ENCODE measurements at places on chromosomes 3 and 15. TPM values are rescaled to one million over a fixed set of nuclear protein-coding genes. Genes with fewer than 3 reads are reported as not detected.

GRCh38 chr15:39786447-39787056 lies 3.9 kb upstream of the FSIP1 start:
- DNase-seq: no peak

DNA sequence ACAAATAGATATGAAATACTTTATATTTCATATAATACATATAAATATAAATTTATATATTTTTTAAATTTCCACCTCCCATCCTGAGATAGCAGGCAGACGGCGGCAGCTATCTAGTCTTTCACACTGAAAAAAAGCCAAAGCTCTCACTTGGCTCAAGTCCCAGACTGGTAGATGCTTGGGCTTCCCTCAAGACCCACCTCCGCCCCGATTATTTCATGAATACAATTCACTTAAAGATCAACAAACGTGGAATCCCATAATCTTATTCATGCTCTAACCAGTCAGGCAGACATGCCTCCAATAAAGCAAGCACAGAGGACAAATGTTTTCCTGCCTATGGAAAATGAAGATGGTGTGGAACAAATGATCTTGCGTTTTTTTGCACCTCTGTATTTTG lies 275.9 kb upstream of the NR2F2 start:
- no peak for DNase-seq

DNA sequence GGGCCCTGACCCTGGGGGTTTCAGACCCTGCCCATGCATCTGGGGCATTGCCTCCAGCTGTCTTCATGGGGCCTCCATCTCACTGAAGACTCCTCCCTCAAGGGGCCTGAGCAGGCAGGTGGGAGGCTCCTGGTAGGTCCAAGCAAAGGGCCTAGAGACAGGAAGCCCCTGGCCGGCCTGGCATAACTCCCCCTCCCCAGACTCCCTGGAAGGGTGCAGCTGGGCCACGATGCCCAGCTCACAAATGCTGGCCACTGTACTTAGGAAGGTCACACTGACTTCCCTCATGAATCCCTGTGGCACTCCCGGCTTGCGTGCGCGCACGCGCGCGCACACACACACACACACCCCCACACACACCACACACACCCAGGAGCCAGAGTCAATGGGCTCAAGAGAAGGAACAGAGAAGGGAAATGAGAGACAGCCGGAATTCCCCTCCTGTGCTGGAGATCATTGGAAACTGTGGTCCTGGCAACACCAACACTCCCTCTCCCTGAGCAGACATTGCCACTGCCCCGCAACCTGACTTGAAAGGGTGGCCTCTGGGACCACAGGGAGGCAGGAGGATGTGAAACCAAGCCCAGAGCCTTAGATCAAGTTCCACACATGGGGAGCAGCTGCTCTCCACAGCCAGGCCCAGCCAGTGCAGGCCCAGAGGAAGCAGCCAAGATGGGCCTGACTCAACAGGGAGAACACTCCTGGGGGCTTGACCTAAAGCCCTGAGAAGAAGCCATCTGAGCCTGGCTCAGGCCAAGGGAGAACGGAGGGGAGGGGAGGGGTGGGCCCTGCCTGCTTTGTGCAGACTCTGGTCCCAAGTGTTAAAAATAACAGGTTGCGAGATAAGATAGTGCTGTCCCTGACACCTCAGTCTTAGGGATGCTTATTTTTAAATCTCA lies 69.7 kb downstream of the SCN5A start:
- DNase-seq: no peak

DNA sequence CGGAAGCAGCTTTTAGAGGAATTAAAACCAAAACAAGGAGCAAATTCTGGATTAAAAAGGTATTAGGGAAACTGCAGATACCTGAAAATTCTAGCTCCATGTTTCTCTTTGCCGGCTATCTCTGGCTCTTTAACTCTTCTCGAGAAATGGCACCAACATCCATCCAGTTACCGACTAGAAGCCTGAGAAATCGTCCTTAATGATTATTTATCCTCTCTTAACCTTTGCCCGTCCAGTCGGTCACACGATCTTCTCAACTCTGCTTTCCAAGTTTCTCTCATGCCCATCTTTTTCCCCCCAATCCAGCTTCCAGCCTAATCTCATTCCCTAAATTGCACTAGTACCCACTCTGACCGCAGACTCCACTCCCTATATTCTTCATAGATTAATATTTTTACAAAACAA lies 596 bp upstream of the SGO1 start:
- no peak for DNase-seq

- no peak for DNase-seq
Measured at GRCh38 chr3:27596334-27596841, 112.2 kb upstream of the SLC4A7 start.

GRCh38 chr15:72460402-72460801 lies 13.7 kb upstream of the ARIH1 start:
- no peak for DNase-seq

DNA sequence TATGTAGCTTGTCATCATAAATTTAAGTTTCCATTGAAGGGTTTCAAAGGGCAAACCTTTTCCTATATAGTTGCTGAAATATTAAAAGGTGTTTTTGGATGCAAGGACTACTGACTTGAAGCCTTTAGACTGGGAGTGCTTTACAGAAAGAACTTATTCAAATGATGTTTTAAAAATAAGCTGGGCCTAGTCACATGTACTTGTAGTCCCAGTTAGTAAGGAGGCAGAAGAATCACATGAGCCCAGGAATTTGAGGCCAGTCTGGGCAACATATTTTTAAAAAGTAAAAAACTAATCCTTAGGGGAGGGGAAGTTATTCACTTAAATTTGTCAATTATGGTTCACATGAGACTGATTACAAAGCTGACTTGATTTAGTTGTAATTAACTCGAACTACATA lies 65.0 kb downstream of the SMARCC1 start:
- DNase-seq: no peak

DNA sequence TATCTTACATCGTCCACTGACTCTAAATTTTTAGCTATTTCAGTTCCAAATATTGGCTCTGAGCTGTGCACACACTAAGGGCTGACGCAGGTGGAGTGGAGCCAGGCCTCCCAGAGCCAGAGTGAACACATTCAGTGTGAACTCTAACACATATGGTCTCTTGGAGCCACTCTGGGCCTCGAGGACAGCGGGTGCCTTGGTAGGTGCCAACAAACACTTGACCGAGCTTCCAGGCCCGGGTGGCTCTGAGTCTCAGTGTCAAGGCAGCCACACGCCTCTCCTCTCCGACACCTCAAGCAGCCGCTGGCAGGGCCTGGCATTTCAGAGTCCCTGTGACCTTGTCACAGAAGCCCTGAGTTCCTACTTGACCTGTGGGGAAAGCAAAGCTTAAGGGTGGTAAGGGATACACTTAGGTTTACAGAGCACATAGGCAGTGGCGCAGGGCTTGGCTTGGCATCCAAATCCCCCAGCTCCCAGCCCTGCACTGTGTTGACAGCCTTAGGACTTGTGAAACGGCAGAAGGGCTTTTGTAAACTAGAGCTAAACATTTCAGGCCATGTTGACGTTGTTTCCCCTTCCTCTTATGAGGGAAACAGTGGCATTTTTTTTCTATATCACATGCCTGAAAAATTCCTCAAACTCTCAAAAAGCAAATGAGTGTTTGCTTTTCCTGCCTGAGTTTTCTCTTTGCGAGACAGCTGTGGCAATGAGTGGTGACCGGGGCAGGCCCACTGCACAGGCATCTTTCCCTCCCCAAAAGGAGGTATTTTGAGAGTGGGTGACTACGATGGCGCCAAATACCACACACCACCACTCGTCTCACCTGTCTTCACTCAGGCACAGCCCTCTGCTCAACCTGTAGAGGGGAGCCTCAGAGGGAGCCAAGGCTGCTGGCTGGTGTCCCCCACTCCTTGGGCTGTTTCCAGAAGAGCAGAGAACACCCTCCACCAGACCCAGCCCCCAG lies 60.8 kb downstream of the DAPK2 start:
- DNase-seq: peak; percentile 30

GRCh38 chr15:48475600-48476395 lies 144.6 kb downstream of the DUT start:
- no peak for DNase-seq

GRCh38 chr3:143677430-143677829 lies 170.8 kb downstream of the SLC9A9 start:
- no peak for DNase-seq

The PDIA3 gene
- total RNA-seq: 520 TPM

The LRTM1 gene
- total RNA-seq: not detected

The ALDH1A3 gene
- total RNA-seq: 2.1 TPM

The SLC22A13 gene
- 0.95 TPM for total RNA-seq

The C3orf22 gene
- not detected for total RNA-seq

The KIAA1143 gene
- 25.8 TPM for total RNA-seq

The TGM4 gene
- total RNA-seq: not detected

The PRTG gene
- 1.4 TPM for total RNA-seq

The PLSCR1 gene
- 70.3 TPM for total RNA-seq

The CCDC39 gene
- not detected for total RNA-seq
